ENCODE measurements at places on chromosomes 12 and 14.
A peak's percentile ranks its signal among the peaks of the same experiment; 100 is the strongest.

GRCh38 chr14:41868396-41868795, 261.7 kb downstream of the LRFN5 start:
- no peak for DNase-seq

- DNase-seq, result no peak
Observed at GRCh38 chr14:101132051-101132571, 228.6 kb upstream of the RTL1 start.

DNA sequence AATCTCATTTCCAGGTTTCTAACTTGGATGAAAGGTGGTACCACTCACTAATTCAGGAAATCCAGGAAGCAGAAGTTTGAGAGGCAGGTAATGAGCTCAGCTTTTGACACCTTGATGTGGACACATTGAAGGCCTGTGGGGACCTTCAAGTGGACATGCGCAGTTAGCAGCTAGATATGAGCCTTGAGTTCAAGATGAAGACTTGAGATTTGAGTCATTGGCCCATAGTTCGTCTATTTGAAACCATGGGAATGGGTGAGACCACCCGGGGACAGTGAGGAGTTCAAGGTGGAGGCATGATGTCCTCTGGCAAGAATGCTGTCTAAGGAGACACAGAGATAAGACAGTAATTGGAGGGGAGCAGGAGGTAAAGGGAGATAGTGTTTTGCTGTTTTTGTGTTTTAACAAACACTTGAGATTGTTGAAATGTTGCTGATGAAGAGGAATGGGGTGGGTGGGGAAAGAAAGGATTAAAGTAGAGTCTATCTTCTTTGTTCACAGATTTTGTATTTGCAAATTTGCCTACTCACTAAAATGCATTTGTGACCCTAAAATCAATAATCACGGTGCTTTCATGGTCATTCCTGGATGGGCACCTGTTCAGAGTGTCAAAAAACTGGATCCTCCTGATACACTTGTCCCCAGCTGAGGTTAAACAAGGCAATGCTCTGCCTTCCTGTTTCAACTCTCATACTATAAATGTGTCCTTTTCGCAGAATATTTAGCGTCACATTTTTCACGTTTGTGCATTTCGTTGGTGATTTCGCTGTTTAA, 69.5 kb upstream of the PLXNC1 start:
- no peak for DNase-seq

DNA sequence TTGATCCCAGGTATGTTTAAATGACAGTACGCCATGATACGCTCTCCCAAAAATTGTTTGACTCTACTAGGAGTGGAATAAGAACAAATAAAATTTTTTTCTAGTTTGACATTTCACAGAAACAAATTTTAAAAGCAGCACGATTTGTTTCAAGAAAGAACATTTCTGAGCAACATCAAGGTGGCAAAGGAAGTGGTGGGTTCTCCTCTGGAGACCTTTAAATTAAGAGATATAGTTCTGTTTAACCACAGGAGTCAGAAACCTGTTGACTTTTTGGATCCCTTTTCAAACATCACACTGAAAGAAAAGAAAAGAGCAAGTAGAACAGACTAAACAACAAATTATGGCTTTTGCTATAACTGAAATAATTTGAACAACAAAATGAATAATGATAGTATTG, 2.5 kb upstream of the SLC6A13 start:
- DNase-seq, result no peak

- DNase-seq, result no peak
Observed at GRCh38 chr12:27946421-27946820, 26.1 kb downstream of the PTHLH start.

- DNase-seq, result no peak
Observed at GRCh38 chr12:19491863-19492262, 52.6 kb downstream of the AEBP2 start.

DNA sequence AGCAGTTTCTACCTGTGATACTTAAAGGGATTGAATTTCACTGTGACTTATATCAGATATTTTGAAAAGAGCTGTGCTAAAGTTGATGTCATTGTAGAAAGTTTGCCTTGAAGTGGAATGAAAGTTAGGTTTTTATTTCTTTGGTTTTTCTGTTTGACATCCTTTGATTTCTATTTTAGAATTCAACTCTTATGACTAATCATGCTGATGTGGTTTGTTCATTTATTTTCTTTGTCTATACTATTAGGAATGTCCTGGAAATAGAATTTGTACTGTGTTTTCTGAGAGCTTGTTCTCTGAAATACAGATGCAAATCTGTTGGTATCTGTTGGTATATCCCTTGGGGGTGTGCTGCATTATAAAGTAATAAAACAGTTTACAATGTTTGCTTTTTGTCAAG, 3.3 kb downstream of the CNOT2 start:
- DNase-seq, result no peak

GRCh38 chr12:31965090-31965489, 5.9 kb downstream of the RESF1 start:
- no peak for DNase-seq

DNA sequence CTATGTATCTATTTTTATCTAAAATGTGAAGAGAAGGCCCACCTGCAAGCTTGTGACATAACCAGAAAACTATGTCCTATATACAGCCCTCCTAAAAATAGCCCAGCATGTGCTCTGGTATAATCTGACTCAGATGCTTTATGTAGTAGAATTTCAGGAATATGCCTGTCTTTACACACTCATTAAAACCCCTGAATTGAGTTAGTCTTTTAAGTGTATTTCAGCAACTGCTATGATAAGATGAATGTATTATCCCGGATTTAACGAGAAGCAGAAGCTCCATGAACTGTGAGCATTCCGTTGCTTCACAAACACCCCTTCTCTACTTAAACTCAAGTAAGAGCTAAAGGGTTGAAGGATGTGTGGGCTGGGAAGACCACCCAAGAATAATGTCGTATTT, 89.9 kb upstream of the PRICKLE1 start:
- no peak for DNase-seq

DNA sequence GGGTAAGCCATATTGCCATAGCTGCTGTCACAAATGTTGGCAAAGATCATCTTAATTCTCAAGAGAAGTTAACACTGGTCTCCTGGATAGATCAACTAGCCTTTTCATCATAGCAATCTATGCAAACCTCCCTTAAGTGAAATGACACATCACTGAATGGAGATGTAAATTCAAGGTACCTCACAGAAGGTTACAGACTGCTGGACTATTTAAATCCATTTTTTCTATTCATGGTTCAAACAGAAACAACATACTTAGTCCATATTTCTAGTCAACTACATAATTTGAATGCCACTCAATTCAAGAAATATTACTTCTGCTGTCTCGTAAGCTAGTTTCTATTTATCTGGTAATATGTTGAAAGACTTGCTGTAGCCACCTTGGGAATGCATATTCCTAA, 748.3 kb downstream of the C12orf50 start:
- DNase-seq, result no peak

DNA sequence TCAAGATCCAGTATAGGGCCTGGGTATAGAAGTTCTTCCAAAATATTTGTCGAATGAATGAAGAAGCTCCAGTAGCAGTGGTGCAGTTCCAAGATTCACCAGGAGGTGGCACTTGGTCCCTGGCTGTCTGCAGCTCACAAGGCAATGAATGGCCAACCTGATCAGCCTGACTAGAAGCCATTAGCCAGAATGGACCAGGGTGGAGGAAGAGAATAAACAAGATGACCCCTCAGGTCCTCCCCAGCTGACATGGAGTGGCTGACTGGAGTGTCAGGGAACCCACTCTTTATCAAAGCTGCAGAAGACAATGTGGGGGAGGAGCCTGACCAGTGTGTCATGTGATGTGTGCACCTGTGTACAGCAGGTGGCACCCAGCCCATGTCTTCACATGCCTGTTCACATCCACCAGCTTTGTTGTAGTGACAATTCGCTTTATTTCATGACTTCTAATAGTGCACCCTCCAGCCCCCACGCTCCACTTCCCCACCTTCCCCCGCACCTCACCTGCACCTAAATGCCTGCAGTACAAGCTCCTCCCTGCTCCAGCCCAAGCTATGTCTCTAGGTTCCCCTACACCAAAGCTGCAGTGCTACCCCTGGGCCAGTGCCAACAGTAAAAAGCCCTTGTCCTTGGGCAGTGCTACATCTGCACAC, 3.0 kb downstream of the LTBP2 start:
- DNase-seq, result peak; percentile 83

- no peak for DNase-seq
Observed at GRCh38 chr12:132281038-132281437, 48.4 kb downstream of the GALNT9 start.

GRCh38 chr12:96434107-96434506, 33.9 kb upstream of the CDK17 start:
- peak; percentile 30 for DNase-seq

- DNase-seq, result no peak
Observed at GRCh38 chr14:51727526-51727925, 75.8 kb downstream of the FRMD6 start.

GRCh38 chr12:104682790-104683279, 226.1 kb downstream of the CHST11 start:
- peak; percentile 65 for DNase-seq

DNA sequence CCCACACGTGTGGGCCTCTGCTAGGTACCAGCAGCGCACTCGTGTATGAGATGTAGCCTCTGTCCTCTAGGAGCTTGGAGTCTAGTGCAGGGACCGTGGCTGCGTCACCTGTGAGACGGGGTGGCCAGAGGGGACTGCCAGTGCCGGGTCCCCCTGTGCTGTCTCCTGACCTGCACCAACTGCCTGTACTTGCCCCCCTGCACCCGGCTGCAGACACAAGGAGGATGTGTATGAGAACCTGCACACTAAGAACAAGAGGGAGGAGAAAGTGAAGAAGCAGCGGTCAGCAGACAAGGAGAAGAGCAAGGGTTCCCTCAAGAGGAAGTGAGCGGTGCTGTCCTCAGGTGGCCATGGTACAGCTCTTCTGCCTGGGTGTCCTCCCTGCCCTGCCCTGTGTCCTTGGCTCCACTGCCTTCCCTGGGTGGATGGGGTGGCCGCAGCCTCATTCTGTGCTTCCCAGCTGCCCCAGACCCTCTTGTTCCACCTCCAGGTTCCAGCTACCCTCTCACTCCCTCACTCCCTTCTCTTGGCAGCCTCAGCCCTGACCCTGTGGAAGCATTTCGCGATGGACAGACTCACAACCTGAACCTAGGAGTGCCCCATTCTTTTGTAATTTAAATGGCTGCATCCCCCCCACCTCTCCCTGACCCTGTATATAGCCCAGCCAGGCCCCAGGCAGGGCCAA, 9.6 kb downstream of the PTPN6 start:
- no peak for DNase-seq

- DNase-seq, result no peak
Observed at GRCh38 chr12:92608151-92609091, 94.4 kb upstream of the PLEKHG7 start.

DNA sequence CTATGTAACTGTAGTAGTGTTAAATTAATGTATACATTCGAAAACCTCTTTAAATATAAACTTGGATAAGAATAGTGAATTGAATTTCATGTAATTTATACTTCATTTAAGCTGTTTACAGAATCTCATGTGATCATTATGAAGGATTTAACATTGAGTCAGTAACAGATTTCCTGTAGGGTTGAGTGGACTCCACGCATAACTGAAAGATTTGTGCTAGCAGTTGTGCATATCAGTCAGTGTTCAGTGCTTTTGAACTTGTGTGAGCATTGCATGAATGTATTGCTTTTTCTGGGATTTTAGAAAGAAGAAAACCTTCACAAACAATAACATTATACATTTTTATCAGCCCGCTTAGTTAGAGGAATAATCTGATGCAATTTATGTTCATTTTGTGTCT, 1435.3 kb downstream of the LRFN5 start:
- DNase-seq, result no peak

DNA sequence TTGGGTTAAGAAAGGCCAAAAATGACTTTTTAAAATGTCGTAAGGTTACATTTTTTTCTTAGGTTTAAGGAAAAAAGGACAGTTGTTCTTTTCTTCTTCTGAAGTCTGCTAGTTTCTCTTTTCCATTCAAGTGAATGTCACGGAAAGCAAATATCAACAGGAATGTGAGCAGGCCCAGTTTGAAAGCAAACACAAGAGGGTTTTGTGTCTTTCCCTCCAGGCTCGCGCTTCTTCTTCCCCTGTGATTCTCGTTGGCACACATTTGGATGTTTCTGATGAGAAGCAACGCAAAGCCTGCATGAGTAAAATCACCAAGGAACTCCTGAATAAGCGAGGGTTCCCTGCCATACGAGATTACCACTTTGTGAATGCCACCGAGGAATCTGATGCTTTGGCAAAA, 85.4 kb downstream of the LRRK2 start:
- DNase-seq, result no peak

- DNase-seq, result no peak
Observed at GRCh38 chr12:103827911-103828391, 13.1 kb downstream of the NT5DC3 start.

- no peak for DNase-seq
Observed at GRCh38 chr12:41286426-41286825, 98.3 kb downstream of the PDZRN4 start.

DNA sequence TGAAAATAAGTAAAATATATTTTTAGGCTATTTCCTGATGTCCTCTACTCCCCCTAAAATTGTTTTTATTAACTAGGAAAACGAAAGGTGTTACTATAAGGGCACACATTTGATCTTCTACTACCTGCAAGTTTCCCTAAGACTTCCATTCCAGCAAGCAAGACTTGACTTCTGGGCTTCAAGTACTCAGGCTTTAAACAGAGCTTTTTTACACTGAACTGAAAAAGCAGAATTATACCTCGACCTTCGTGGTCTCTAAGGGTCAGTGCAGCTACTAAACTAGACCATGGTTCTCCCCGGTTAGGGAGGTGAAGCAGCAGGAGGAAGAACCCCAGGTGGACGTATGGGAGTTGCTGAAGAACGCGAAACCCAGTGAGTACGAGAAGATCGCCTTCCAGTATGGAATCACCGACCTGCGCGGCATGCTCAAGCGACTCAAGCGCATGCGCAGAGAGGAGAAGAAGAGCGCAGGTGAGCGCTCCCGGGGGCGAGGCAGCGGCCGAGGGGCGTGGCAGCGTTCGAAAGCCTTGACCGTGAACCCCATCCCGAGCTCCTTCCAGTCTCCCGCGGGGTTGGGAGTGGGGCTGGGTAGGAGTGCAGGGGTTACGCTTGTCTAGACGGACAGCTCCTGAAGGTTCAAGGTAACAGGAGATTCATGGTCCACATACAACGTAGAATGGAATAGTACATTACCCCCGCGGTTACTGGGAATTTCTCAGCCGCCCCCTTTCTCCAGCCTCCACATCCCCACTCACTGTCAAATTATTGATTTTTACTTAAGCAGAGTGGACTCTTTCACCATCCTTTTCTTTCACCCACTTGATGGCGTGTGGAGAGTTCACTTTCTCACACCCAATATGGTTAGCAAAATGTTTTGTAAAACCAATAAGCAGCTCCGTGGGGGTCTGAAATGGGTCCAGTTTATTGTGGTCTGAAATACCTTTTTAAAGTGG, 47.6 kb downstream of the MYBPC1 start:
- no peak for DNase-seq

- no peak for DNase-seq
Observed at GRCh38 chr14:49056021-49056420, 530.2 kb downstream of the RPS29 start.

- DNase-seq, result no peak
Observed at GRCh38 chr14:89476354-89476896, 59.4 kb upstream of the FOXN3 start.

GRCh38 chr12:128992550-128992949, 139.3 kb downstream of the GLT1D1 start:
- DNase-seq, result no peak

GRCh38 chr12:54660320-54660962, 12.3 kb upstream of the DCD start:
- no peak for DNase-seq

GRCh38 chr14:55138091-55138490, 9.0 kb downstream of the LGALS3 start:
- DNase-seq, result no peak
